ENCODE measurements at places on chromosomes 2 and 18.

DNA sequence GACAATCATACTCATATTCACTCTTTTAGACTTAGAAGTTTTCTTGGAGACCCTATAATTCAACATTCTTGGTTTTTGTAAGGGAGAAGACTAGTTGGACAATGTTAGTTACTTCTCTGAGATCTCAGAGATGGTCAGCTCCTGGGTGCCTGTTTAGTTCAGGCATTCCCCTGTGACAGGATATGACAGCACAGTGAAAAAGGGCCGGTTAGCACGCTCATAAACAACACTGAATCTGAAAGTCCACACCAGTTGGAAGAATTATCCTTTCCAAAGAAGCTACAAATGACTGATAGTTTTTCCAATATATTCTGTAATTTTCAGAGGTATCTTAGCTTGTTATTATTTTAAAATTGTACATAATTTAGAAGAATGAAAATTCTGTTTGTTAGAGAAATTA, 75.7 kb downstream of the ADAM23 start:
- no peak for DNase-seq

DNA sequence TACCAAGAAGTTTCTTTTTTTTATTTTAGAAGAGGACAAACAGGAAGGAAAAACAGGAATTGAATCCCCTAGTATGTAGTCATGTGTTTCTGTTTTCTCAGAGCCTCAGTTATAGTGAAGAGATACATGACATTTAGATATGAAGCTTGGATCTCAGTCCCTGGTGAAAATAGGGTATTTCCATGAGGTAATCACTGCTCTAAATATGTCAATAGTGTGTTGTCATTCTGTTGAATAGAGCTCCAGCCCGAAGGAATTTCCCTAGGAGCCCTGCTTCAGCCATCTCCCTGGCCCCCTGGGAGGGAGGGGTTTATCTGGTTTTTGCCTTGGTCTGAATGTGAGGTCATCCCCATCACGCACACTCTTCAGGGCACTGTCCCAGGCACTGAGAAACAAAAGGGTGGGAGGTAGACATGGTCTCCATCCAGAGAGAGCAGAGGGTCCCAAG, 47.1 kb upstream of the REL start:
- DNase-seq: no peak

DNA sequence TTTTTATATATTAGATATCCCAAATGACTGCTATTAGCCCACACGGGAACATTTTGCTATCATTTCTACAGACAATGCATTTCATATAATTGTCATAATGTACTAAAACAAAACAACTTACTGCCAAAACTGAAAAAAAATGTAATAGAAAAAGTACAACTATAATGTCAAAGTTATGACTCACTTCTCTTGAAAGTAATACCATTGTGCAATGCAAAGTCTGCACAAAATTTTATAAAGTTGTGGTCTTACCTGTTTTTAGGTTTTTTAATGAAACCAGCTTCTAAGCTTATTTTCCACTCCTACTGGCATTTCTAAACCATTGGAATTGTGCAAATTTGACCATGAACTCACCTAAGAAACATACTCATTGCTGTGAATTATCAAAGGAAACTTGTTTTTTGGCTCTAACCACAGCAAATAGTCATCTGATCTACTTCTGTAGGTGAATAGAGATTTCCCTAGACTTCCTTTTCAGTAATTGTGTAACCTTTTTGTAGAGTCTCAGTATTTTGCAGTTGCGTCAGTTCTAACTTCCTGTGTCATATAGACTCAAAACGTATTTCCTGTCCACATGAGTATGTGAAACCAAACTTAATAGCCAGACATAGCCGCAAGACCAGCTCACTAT, 31.9 kb upstream of the TFPI start:
- DNase-seq: no peak

DNA sequence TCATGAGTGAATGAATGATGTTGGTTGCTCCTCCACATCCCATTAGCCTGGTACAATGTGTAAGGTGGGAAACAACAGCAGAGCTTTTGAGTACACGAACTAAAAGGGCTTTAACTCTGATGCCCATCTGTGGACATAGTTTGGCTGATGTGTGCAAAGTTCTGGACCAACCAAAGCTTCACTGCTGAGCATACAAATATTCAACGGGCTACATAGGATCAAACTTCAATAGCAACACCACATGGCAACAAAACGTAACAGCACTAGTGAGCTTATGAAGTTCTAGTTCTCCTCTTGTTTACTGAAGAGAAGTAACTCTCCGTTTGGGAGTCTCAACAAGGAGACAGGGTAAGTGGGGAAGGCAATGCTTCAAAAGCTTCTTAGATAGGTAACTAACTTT, 20.4 kb downstream of the STAM2 start:
- no peak for DNase-seq

DNA sequence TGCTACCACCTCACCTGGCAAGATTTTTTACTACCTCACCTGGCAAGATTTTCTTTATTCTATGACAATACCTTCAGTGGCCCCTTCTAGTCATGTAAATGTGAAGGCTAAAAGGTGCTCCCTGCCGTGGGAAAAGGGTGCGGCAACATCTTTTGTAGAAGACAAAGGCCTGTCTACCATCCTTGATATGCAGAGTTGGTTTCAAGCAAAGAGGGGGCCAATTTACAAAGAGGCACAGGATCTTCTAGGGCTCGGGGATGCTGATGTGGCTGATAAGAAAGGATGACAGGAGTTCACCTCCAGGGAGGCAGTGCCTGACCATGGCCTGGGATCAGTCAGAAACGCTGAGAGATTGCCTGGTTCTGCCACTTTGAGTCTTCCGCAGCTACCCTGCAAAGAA, 165.4 kb upstream of the SLC1A4 start:
- no peak for DNase-seq

GRCh38 chr2:96556441-96557330, 20.1 kb downstream of the ARID5A start:
- no peak for DNase-seq

GRCh38 chr2:152638590-152638989, 78.7 kb downstream of the PRPF40A start:
- no peak for DNase-seq
